ENCODE measurements at places on chromosomes 2 and 18.

DNA sequence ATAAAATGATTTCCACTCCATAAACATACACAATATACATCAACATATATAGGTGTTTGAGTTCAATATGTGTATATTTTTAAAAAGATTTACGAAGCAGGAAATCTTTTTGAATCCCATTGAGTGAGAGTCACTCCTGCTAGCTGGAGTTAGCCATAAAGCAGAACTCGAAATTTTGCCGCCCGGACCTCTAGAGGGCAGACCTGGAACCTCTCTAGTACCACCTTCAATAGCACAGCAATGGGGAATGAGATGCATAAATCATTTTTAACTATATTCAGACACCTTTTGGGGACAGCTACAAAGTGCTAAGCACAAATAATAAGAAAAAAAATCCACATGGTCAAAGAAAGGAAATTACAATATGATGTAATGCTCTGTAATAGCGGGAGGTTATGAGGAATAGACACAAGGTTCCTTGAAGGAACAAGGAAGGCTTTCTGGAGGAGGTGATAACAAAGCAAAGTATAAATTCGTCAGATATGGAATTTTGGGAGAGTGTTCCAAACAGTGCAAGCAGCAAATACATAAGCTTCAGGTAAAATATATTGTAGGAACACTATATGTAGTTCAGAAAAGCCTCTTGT lies 533.4 kb downstream of the ERBB4 start:
- peak; percentile 28 for DNase-seq

GRCh38 chr2:168722592-168722991 lies 79.8 kb upstream of the NOSTRIN start:
- peak; percentile 36 for DNase-seq

DNA sequence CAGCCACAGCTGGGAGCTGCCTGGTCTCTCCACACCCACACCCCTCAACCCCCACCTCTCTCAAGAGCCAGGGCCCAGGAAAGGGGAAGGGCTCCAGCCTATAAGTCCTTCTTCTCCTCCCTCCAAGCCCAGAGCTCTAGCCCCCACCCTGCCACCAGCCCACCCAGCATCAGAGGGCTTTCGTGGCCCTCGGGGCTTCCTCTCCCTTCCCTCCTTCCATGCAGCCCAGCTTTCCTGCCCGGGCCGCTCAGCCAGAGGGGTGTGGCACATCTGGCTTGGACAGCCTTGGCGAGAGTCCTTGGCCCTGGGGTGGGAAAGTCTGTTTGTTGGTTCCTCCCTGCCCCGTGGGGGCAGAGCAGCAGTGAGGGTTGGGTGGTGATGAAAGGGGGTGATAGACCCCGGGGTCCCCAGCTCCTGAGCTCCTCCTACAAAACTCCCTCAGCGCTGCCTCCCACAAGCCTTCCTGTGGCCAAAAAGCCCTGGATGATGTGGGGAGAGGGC lies 7.0 kb downstream of the TNS1 start:
- peak; percentile 42 for DNase-seq

- no peak for DNase-seq
These were observed 126.4 kb downstream of the CACNB4 start for GRCh38 chr2:151972241-151973012.

- no peak for DNase-seq
These were observed 119.7 kb upstream of the ETAA1 start for GRCh38 chr2:67277450-67277849.

All from fibroblast of upper back skin (primary cell).